Chondrocyte (in vitro differentiated cells): ENCODE measurements at places on chromosomes 6 and 20. TPM values are rescaled to one million over a fixed set of nuclear protein-coding genes. Genes with fewer than 3 reads are reported as not detected.

- no peak for DNase-seq
- H3K36me3 ChIP-seq = no peaks in the 10 kb centered on the region
- H3K4me3 ChIP-seq = no peak overlapping the region
Observed at GRCh38 chr20:46255440-46256104, 52.7 kb downstream of the CDH22 start.

- no peak for DNase-seq
- H3K4me1 ChIP-seq = peaks cover 14% of the 10 kb centered on the region
Observed at GRCh38 chr6:14477559-14477958, 360.0 kb downstream of the CD83 start.

GATA5 gene
- not detected in 3 replicates for total RNA-seq

- H3K36me3 ChIP-seq = no peaks in the 10 kb centered on the region
- DNase-seq = no peak
- H3K27ac ChIP-seq = peak overlapping the region; percentile 6
- no peaks in the 10 kb centered on the region for H3K27me3 ChIP-seq
- peaks cover 9% of the 10 kb centered on the region for H3K4me1 ChIP-seq
Observed at GRCh38 chr6:140708441-140708840, 1334.0 kb upstream of the CITED2 start.

GRCh38 chr6:82182756-82183155, 64.8 kb downstream of the IBTK start:
- DNase-seq = no peak
- no peak overlapping the region for H3K4me3 ChIP-seq
- no peaks in the 10 kb centered on the region for H3K27me3 ChIP-seq
- H3K4me1 ChIP-seq = peaks cover 34% of the 10 kb centered on the region
- no peak overlapping the region for H3K27ac ChIP-seq
- H3K36me3 ChIP-seq = peaks cover 23% of the 10 kb centered on the region
